ENCODE measurements at places on chromosomes 6 and 20. TPM values are rescaled to one million over a fixed set of nuclear protein-coding genes. Genes with fewer than 3 reads are reported as not detected.

The PARD6B gene
- 10.9 TPM for polyA plus RNA-seq

The PAX1 gene
- not detected for polyA plus RNA-seq

DNA sequence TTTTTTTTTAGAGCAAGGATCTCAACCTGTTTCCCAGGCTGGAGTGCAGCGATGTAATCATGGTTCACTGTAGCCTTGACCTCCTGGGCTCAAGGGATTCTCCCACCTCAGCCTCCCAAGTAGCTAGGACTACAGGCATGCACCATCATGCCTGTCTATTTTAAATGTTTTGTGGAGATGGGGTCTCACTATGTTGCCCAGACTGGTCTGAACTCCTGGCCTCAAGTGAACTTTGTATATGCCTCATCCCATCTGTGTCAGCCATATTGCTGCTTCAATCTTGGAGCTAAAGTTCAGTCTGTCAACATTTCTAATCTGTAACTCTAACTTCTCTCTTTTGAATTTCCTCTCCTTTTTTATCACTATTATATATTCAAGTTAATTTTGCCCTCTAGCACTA lies 54.3 kb downstream of the CD164 start:
- no peak for DNase-seq

DNA sequence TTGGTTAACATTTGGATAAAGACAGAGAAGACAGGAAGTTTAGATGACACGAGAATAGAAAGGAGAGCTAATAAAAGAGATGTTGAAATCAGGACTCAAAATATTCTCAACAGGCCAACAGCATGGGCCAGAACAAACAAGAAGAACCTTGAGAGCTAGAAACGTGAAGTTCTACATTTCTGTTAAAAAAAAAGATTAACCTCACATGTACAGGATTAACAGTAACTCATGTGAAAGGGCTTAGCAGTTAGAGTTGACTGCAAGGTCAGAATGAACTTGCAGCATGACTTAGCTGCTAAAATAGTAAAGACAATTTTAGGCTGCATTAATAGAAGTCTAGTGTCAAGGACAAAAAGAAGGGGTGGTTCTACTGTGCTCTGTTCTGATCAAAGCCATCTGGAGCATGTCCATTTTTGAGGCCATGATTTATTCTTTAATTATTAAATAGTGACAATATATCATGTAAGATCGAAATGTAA lies 331.1 kb upstream of the HSF2 start:
- DNase-seq: no peak

DNA sequence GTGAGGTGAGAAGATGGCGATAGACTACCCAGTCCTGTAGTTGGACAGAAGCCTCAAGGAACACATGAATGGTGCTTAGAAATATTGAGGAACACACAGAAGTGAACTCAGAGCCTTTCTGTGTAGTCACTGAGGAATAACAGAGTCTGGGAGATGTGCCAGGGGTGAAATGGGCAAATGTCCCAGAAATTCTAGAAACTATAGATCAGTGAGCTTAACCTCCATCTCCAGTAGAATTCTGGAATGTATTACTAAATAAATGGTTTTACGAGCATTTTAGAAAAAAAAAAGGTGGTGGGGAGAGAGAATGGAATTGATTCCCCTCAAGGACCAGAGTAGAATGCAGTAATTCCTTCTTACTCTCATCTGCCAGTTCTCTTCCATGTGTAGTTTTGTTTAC lies 380.0 kb downstream of the LMBRD1 start:
- no peak for DNase-seq

The REM1 gene
- 2.8 TPM for polyA plus RNA-seq

The RIMS1 gene
- 4.2 TPM for polyA plus RNA-seq

- no peak for DNase-seq
Observed at GRCh38 chr6:106939848-106940247, 34.7 kb downstream of the CD24 start.

DNA sequence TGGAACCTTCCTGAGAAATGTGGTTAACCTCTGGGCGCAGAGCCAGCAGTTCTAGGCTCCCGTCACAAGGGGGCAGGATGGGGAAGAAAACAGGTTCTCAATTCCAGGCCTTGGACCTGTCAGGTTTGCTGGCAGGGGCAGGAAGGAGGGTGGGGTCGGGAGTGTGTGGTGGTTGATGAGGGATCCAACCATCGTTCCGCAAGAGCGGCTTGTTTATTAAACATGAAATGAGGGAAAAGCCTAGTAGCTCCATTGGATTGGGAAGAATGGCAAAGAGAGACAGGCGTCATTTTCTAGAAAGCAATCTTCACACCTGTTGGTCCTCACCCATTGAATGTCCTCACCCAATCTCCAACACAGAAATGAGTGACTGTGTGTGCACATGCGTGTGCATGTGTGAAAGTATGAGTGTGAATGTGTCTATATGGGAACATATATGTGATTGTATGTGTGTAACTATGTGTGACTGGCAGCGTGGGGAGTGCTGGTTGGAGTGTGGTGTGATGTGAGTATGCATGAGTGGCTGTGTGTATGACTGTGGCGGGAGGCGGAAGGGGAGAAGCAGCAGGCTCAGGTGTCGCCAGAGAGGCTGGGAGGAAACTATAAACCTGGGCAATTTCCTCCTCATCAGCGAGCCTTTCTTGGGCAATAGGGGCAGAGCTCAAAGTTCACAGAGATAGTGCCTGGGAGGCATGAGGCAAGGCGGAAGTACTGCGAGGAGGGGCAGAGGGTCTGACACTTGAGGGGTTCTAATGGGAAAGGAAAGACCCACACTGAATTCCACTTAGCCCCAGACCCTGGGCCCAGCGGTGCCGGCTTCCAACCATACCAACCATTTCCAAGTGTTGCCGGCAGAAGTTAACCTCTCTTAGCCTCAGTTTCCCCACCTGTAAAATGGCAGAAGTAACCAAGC lies 29.6 kb downstream of the SRSF3 start:
- peak; percentile 98 for DNase-seq

- DNase-seq: no peak
Observed at GRCh38 chr6:167094436-167094819, 28.5 kb upstream of the CCR6 start.

DNA sequence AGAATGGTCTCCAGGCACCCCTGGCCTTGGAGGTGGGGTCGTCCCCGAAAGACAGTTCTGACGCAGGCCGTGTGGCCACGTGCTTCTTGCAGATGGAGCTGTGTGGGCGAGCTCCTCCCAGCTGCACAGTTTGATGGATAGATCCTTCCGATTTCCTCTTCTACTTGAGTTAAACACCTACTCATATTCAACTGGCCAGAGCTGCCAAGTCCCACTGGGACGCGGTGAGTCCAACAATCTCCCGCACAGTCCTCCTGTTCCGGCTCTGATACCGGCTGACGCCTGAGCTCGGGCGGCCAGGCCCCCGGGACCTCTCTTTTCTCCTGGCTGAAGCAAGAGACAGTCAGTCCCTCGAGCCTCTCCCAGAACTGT lies 57.9 kb upstream of the DACT2 start:
- DNase-seq: peak; percentile 23

- no peak for DNase-seq
Observed at GRCh38 chr20:8489094-8489883, 357.2 kb downstream of the PLCB1 start.

The KHDC1 gene
- polyA plus RNA-seq: 4.2 TPM

- DNase-seq: no peak
Observed at GRCh38 chr6:4225161-4225872, 89.9 kb upstream of the ECI2 start.

The TBX18 gene
- 0.43 TPM for polyA plus RNA-seq
